ENCODE measurements at places on chromosomes 5 and 9. TPM values are rescaled to one million over a fixed set of nuclear protein-coding genes. Genes with fewer than 3 reads are reported as not detected.

DNA sequence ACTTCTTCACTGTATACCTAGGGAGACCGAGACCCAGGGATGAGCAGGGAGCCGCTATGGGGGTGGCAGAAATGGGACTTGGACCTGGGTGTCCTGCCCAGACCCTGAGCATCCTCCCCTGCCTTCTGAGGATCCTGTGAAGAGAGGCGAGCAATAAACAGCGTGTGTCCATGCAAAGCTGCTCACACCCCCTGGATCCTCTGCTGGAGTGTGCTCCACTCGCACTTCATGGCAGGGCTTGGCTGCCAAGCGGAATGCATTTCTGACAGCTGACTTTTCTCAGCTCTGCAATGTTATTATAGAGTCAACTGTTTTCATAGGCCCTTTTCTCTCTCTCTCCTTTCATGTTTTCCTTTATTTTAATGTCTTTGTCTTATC, 31.0 kb upstream of the ALDH1B1 start:
- no peak for DNase-seq

GRCh38 chr5:151895660-151896030, 29.0 kb downstream of the GLRA1 start:
- DNase-seq, result no peak

DNA sequence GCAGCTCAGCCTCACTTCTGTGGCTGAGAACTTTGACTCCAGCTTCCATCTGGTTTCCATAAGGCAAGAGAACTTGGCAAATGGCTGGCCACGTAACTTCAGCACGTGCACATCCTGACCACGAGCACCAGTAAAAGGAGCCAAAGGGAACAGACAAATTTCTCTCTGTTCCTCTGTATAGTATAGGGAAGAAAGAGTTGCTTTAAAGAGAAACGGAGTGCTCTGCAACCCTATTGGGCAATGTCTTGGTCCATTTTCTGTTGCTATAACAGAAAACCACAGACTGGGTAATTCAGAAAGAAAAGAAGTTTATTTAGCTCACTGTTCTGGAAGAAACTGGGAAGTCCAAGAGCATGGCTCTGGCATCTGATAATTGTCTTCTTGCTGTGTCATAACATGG, 558.7 kb downstream of the ACTL7B start:
- DNase-seq, result no peak

DNA sequence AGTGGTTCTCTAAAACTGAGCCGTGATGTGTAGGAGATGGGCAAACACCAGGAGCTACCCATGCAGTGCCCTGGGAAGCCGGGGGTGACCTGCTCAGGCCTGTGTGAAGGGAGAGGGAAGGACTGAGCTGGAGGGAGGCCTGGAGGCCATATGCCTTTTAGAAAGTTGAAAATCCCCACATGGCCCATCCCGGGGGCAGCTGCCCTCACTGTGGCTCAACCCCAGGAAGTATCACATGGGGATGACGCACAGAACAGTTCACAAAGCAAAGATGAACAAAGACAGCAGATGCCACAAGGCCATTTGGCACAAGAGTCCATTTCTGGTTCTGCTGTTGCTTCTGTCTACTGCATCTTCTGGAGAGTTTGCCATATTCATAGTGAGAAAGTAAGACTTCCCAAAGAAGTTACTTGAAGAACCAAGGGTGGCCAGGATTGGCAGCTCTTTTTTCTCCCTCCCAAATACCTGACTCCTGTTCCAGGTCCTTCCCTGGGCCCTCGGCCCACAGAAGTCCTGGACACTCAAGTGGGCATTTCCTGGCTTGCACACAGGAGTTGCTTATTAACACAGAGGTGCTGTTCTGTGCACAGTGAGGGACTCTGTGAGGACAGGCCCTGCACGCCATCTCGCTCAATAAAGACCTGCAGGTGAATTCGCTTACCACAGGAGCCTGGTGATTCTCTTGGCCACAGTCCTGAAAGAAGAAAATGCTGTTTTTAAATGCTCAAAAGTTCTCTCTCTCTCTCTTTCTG, 25.1 kb downstream of the ACSL6 start:
- DNase-seq, result no peak

DNA sequence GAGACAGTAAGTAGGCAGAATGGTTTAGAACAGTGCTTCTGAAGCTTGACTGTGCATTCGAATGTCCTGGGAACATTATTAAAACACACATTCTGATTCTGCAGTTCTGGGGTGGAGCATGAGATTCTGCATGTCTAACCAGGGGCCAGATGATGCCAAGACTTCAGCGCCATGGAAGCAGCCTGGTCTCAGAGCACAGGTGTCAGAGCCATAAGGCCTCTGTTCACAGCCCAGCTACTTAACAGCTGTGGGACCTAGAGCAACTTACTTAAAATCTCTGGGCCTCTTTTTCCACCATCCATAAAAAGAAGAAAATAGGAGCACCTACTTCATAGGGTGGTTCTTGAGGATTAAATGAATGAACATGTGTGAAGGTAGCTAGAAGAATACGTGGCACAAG, 84.0 kb downstream of the GNAQ start:
- no peak for DNase-seq

GRCh38 chr5:88870285-88870684, 12.7 kb downstream of the MEF2C start:
- no peak for DNase-seq

DNA sequence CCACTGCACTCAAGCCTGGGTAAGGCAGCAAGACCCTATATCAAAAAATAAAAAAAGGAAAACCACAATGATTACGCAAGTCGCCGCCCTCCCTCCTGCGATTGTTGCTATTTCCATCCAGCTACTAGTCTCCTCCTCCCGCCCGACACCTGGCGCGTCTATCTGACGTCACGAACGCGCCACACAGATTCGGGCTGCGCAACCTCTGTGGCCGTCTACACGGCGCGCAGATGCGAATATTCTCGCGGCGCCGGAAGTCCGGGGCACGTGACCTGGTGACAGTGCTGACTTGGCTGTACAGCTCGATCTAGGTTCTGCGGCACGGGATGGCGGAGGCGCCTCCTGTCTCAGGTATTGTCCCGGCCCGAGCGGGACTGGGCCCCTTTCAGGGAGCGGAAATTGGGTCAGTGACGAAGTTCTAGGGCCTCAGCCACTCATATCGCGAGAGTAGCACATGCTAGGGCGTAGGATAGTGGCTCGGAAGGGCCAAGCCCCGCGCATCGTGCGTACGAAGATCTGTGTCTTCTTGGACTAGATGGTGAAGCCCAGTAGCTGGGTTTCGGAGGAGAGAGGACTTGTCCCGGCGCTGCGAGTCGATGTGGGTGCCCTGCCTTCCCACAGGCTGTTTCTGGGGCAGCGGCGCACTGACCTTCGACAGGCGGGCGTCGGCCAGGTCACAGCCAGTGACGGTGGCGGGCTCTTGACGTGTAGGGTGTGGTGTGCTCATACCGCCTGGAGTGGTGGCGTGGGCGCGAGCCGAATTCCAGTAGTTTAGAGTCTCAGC, at the start of gene NFX1:
TSS of gene NFX1 (plus strand) at position 270 of the 784 bp plus-strand sequence. CDS start at position 327, 57 bp downstream.
- DNase-seq, result peak; percentile 84

GRCh38 chr5:173602423-173602822, 14.0 kb downstream of the BOD1 start:
- no peak for DNase-seq

Gene BAAT
- total RNA-seq, result 0.27 TPM

Gene FSTL4
- not detected for total RNA-seq

Gene PCDHB15
- total RNA-seq, result 0.07 TPM

Gene NUTM2F
- not detected for total RNA-seq

Gene SH2D3C
- 0.89 TPM for total RNA-seq

All from K562 (cell line).